ENCODE measurements at places on chromosomes 3 and 15.

DNA sequence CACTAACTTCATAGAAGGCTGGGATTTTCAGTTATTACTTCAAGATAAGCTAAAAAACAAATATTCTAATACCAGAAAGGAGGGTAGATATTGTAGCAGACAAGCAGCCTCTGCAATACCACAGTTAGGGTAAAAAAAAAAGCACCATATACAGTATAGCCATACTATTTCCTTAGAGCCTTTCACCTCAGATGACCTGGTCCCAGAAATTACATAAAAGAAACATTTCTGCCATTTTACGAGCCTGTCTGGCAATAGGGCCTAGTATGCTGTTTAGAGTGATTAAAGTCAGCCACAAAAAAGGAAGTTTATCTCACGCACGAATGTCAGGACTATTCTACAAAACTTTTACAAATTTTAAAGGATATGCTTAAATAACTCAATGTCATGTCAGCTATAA, 1016.6 kb downstream of the PLOD2 start:
- no peak for DNase-seq

- DNase-seq, result no peak
Observed at GRCh38 chr15:38878026-38878425, 313.4 kb upstream of the RASGRP1 start.

GRCh38 chr3:50662408-50662807, 12.3 kb upstream of the DOCK3 start:
- DNase-seq, result no peak

DNA sequence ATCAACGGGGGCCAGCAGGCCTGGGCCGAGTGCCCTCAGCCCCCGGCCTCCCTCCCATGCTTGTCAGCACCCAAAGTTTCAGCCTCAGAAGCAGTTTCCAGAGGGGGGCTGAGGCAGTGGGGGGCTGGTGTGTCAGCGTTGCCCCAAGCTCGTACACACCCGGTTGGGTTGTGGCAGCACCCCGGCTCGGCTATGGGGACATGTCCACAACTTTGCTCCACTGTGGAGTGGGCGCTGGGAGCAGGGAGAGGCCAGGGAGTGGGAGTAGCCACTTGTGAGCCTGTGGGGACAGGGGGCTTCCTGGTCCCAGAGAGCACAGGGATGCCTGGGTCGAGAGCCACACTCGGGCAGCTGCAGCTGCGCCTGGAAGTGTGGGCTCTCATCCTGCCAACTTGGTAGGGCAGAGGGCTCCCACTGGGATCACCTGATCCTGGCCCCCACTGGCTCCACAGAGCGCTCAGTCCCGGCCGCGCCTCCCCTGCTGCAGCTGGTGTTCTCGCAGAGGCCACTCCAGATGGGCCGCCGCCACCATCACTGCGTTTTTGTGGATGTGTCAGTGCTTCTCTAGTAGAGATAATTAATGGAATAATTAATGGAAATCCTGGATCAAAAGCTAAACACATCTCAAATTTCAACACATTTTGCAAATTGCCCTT, 75.1 kb downstream of the NR1D2 start:
- no peak for DNase-seq

DNA sequence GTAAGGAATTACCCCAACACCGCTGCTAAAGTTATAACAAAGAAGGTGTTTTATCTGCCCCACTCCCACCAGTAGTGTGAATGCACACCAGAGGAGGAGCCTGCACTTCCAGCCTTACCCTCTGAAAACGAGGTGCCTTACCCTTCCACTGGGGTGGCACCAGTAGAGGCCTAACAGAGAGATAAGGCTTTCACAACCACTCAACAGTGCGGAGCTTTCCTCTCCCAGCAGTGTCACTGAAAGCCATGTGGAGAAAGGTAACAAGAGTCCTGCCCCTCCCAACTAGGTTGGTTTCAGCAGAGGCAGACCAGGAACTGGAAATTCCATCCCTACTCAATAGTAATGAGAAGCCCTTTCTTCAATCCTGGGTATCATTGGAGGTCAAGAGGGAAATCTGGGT, 539.2 kb downstream of the VGLL3 start:
- no peak for DNase-seq

- no peak for DNase-seq
Observed at GRCh38 chr3:13098192-13098988, 25.2 kb upstream of the IQSEC1 start.

DNA sequence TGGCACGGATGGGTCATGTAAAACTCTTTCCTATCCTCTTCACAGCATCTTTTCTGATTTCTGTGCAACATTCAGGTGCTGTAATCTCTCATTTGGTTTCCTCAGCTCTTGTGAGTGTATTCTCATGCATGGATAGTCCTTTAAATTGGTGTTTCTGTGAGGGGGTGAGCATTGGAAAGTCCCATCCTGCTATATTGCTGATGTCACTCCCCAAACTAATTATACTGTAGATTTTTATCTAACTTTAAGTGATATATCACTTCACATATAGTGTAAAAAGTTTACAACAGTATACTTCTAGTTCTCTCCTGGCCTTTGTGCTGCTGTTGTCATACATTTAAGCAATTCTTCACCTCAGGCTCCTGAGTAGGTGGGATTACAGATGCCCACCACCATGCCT, 102.7 kb downstream of the GLDN start:
- no peak for DNase-seq

GRCh38 chr3:161096771-161097367, 8.3 kb downstream of the B3GALNT1 start:
- DNase-seq, result no peak

GRCh38 chr3:77323626-77324025, 283.7 kb downstream of the ROBO2 start:
- no peak for DNase-seq

GRCh38 chr15:39180483-39180933, 400.4 kb upstream of the THBS1 start:
- no peak for DNase-seq

GRCh38 chr15:29103824-29104565, 165.6 kb downstream of the NSMCE3 start:
- peak; percentile 78 for DNase-seq

GRCh38 chr15:66785637-66786036, 83.6 kb downstream of the SMAD6 start:
- DNase-seq, result no peak

- peak; percentile 93 for DNase-seq
Observed at GRCh38 chr3:186930641-186931531, 560 bp downstream of the ST6GAL1 start.

DNA sequence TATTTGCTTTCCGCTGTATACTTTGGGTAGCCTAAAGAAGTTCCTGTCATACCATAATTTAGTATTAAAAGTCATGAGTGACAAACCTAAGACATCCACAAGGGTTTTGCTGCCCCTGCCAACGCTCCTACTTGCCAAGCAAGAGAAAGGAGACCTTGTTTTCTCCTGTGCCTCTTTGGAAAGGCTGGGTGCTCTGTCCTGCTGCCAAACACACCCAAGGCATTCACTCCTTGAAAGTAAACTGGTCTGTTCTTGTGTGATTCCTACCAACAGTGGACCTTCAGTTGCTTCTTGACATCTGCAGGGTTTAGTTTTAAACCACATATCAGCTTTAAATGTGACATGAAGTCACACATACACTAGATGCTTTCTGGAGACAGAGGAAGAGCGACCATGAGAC, 295.4 kb downstream of the SLC9A9 start:
- DNase-seq, result no peak

DNA sequence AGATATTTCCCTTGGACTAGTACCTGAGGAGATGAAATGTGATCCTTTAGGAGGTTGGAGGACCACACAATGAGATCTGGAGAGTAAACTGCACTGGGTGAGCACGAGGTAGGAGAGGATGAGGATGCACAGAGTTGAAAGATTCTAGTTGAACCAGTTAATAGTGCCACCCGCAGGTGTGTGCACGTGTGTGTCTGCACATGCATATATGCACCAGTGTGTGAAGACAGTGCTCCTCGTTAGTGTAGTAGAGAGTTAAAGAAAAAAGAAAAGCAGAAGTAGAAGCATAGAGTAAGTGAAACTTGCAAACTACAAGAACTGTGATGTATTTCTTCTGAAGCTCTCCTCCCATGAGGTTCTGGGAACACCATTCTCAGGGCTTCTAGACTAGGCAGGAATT, 8.4 kb downstream of the MED12L start:
- DNase-seq, result no peak

DNA sequence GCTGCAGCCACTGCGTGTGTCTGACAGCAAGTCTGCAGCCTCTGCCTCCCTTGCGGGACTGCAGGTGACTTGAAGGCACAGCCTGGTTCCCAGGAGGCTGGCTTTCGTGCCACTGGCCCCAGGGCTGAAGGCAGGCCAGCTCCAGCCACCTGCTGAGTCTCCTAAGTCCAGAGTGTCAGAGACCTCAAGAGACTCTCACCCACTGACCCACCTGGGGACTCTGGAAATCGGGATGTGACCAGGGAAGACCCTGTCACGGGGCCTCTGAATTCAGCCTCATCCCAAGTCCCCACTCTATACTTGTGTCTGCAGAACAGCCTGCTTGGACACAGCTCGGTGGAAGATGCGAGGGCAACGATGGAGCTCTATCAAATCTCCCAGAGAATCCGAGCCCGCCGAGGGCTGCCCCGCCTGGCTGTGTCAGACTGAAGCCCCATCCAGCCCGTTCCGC, 16.3 kb downstream of the ISG20 start:
- no peak for DNase-seq

DNA sequence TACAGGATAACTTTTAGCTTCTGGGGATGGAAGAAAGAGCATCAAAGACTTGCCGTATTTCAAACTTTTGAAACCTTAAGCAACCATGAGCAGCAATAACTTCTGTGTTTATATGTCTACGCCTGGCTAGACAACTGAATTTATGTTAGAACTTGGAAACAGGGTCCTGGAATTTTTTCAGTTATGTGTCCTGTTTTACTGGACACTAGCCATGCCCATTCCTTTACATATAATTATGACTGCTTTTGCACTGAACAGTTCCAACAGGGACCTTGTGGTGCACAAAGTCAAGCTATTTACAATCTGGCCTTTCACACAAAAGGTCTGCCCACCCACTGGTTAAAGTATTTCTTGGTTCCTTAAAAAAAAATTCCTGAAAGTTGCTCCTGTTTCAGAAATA, 37.1 kb downstream of the TJP1 start:
- DNase-seq, result no peak

- no peak for DNase-seq
Observed at GRCh38 chr3:118089563-118089962, 945.1 kb downstream of the IGSF11 start.

DNA sequence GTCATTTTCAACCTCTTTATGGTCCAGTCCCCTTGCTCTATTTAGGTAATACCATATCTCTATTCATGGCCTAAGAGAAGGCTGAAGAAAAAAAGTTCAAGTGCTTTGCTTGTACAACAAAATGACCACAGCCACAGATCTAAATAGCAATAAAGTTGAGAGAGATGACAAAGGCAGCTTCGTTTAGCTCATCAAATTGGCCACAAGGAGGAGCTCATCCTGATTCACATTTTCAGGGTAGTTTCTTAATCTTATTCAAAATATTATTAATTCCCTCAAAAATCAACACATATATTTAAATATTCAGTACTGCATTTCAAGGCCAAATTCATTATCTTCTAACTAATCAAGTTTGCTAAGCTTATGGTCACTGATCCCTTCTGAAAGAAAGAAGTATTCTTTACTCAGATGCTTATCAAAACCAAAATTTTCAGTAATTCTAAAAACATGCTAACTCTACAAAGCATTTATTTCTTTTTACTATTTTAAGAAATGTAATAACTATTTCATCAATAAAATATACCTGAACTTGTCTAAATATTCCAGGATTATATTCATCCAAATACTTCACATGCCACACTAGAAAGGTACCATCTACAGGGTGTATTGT, 85.5 kb downstream of the DMXL2 start:
- no peak for DNase-seq
